Islet precursor cell (in vitro differentiated cells): ENCODE measurements at places on chromosomes 3 and 15.

DNA sequence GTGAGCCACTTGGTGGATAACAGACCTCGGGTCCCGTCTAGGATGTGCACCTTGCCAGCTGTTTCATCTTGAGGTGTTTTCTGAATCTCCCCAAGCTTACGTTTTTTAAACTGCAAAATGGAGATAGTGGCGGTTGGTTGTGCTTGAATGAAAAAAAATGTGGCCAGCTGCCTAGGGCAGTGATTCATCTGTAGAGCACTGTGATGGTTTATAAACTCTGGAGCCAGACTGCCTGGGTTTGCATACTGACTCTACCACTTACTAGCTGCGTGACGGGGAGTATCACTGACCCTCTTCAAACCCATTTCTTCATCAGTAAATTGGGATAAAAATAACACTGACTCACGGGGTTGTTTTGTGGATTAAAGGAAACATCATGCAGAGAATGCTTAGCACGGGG, 159.1 kb downstream of the CHL1 start:
- no peak for DNase-seq

- DNase-seq: no peak
These were observed 2.9 kb downstream of the FBXL22 start for GRCh38 chr15:63600001-63600615.

GRCh38 chr3:160747422-160747821, 8.6 kb upstream of the PPM1L start:
- no peak for DNase-seq

- DNase-seq: no peak
These were observed 101.7 kb downstream of the IGSF11 start for GRCh38 chr3:118932822-118933558.

- no peak for DNase-seq
These were observed 99.6 kb downstream of the FAM43A start for GRCh38 chr3:194785315-194785714.

DNA sequence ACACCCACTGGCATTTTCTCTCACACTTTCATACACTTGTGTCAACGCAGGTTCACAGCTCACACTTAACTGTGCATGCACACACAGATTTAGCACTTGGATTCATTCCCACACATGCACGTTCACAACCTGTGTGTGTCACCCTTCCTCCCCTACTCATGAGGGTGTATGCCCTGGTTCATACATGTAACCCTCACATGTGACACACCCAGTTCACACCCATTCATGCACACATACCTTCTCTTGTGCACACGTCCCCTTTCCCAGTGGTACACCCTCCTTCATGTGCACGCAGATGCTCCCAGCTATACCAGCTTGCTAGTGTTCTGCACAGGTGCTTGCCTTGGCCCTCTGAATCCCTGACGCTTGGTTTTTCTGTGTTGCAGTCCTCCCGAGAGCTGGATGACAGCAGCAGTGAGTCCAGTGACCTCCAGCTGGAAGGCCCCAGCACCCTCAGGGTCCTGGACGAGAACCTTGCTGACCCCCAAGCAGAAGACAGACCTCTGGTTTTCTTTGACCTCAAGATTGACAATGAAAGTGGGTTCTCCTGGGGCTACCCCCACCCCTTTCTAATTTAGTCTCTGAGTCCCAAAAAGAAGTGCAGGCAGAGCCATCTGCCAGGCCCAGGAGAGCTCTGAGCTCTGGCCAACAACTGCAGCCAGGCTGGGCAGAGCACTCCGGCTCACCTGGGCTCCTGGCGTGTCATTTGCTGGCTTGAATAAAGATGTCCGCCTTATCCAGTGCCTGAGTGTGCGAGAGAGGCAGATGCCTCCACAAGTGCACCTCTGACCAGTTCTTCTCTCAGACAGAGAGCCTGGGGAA, 39.5 kb downstream of the GOLGA6A start:
- DNase-seq: no peak

- no peak for DNase-seq
These were observed 137.7 kb downstream of the FNDC3B start for GRCh38 chr3:172177046-172177445.

- no peak for DNase-seq
These were observed 110.8 kb downstream of the LRIG1 start for GRCh38 chr3:66390013-66390412.

- DNase-seq: peak; percentile 29
These were observed 38.6 kb upstream of the RAB6B start for GRCh38 chr3:133934073-133934970.

GRCh38 chr3:100556673-100557310, 52.6 kb upstream of the ADGRG7 start:
- DNase-seq: no peak

- no peak for DNase-seq
These were observed 63.2 kb downstream of the IQGAP1 start for GRCh38 chr15:90451053-90451850.

GRCh38 chr3:188830893-188831292, 340.9 kb upstream of the TPRG1 start:
- DNase-seq: no peak

DNA sequence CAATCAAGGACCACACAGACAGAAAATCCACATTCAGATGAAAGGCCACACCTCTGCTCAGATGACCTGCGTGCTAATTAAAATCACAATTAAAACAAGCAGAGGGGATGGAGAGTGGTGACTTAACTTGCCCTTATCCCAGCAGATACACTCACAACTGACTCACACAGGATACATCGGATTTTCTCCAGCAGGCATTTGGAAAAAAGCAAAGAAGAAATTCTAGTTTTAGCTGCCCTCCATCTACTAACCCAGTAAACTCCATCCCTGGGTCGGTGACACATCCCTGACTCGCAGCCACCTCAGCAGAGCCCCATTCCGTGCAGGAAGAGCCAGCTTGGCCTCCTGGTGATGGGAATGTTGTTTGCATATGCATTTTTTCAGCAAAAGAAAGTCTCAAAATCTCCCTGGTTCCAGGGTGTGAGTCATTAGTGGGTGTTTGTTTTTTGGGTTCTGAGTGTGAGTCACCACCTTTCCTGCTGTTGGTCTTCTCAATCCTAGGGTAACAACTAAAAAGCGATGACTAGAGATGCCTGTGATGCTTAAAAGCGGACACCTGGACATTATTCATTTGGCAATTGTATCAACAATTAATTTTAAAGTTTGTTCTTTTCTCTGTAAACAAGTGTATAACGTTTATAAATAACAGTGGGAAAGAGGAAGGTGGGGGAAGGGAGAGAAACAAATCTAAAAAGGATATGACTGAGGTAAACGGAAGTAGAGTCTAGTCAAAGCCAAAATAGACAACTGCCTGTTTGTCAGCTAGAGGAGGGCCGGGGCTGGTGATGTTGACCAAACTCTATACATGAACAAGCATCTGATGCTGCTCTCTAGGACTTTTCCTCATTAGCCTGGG, 49.8 kb upstream of the SLC4A7 start:
- peak; percentile 98 for DNase-seq

- no peak for DNase-seq
These were observed 6.3 kb upstream of the ATP1B3 start for GRCh38 chr3:141870091-141870687.

- peak; percentile 50 for DNase-seq
These were observed 48.0 kb upstream of the RAB6B start for GRCh38 chr3:133943639-133944141.

- DNase-seq: no peak
These were observed 52.9 kb upstream of the FSIP1 start for GRCh38 chr15:39835550-39835949.

DNA sequence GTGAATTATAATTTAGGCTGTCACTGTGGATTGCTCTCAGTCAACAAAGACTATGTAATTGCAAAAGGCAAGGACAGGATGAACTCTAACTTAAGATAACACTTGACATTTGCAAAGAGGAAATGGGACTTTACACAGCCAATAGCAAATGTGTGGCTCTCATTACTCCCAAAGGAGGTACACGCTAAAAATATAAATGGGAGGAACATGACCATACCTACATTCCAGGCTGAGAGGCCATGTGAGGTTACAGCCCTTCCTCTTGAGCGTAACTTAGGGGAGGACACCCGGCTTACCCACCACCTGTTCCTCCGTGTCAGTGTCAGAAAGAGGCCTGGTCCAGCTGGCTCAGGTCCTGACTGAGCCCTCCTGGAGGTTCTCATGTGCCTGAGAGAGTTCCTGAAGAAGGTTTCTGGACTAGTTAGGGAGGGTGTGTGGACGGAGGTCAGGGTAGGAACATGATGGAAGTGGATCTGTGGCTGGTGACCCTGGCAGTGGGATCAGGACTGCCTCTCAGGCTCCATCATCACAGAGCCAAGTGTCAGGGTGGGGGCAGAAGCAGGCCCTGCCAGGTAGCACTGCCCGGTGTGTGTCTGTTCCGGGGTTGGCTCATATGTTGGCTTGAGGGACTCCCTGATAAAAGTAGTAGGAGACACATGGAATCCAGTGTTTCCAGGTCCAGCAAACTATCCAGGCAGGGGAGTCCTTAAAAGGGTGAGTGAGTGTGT, 7.9 kb downstream of the POPDC2 start:
- no peak for DNase-seq

- DNase-seq: no peak
These were observed 130.1 kb downstream of the IGF1R start for GRCh38 chr15:98778263-98778959.

GRCh38 chr3:190120269-190121060, at the start of gene P3H2:
P3H2 (minus strand) TSS chr3:190120897; CDS start chr3:190120731, 166 bp downstream.
- peak; percentile 96 for DNase-seq

DNA sequence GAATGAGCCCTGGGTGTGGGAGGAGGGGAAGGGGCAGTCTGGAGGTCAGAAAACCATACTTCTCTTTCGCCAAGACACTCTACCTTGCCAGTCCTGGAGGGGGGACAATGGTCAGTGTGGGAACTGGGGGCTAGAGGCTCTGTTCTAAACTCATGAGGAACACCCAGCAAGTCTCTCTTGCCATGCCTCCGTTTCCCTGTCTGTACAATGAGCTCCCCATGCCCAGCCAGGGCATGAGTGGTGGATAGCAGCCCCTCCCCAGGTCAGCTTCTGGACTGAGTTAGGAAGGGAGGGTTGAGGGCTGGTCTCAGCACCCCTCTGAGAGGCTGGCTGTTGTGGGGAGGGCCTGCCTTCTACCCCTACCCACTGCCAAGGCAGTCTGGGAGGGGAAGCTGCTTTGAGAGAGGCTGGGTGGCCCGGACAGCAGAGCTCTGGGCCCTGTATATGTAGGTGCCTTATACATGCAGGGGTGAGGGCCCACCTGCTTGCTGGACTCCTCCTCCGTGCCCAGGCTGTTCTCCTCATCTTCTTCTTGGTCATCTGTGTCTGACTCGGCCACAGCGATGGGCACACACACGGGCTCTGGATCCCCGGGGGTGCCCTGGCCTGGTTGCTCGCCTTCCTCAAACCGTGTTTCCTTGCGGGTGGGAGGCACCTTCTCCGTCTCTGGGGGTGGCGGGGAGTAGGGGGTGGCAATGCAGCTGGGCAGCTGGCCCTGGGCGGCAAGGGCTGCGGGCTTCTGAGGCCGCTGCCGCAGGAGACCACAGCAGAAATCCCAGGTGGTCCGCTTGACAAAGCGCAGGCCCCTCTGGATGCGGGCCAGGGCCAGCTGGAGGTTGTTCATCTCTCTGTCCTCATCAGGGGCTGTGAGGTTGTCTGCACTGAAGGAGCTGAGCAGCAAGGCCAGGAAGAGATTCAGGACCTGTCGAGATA, 68.8 kb downstream of the SCN5A start:
- peak; percentile 35 for DNase-seq

DNA sequence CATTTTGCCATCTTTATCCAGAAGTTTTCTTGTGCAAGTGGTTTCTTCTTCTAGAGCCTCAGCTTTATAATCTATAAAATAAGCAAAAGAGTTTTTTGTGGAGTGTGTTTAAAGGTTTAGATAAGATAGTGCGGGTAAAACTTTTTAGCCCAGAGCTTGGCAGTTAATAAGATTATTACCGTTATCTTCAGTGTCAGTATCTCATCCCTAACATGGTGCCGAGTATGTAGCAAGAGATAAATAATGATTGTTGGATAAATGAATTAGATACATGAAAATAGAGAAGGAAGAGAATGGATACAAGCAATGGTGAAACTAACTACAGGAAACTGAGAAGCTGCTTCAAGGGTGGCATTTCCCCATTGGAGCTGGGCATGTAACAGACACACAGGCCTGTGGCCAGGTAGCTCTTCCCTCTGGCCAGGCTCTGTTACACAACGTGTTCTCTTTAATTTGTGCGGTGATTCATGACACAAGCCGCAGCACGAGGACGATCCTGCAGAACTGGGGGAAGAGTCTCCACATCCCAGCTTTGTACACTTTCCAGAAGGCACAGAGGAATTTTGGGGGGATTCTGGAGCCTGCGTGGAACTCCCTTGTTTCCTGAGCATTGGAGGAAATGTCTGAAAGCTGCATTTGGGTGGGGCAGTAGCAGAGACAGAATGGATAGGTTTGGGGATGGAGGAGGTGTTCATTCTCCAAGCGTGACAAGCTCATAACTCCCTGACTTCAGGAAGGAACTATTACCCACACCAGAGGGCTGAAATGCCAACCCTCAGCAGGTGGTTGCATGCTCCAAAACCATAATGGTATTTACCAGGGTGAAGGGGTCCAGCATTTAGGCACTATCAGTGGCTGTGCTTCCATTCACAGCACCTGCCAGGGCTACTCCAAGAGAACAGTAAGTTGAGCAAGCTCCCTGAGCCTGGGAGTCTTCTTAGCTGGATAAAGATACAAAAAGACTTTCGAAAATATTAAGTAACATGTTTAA, 14.2 kb upstream of the ST6GAL1 start:
- DNase-seq: no peak

- DNase-seq: no peak
These were observed 479.9 kb downstream of the MAGI1 start for GRCh38 chr3:65558826-65559225.

GRCh38 chr3:187377842-187378241, 9.7 kb downstream of the RTP4 start:
- DNase-seq: no peak

DNA sequence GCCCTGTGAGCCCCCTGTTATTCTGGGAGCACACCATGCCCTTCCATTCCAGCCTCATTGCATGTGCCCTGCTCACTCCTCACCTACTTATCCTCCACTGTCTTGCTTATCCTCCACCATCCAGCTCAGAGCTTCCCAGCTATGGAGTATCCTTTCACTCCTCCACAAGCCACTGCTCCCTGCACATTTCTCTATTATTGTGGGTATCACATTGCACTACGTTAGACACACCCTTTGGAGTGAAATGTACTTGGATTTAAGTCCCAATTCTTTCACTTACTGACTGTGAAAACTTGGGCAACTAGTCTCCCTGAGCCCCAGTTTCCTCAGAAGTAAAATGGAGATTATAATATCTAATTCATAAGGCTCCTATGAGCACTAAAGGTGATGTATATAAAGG, 4.3 kb downstream of the MASP1 start:
- no peak for DNase-seq

DNA sequence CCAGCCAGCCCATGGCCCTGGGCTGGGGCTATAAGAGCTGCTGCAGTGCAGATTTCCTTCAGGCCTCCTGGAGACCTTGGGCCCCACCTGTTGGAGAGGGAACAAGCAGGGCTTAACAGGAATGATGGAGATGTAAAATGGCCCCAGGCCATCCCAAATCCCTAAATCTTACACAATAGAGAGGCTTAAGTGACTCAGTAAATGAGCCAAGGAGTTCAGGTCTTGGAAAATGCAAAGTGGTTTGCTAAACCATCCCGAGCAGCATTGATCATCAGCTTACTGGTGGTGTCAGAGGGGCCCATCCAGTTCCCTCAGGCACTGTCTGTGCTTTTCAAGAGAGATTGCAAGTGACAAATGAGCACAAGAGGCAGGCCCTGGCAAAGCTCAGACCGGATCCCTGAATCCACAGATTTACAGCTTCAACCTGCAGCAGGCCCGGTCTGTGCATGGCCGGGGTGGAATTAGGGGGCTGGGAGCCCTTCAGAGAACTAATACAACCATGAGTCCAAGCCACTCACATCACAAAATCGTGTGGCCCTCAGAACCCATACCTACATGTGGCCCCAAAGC, 325.4 kb downstream of the UACA start:
- DNase-seq: peak; percentile 97
